ENCODE measurements at places on chromosomes 12 and 14. TPM values are rescaled to one million over a fixed set of nuclear protein-coding genes. Genes with fewer than 3 reads are reported as not detected.

GRCh38 chr12:132308853-132309595 is 20.4 kb downstream of the GALNT9 start:
- DNase-seq = no peak

- DNase-seq = peak; percentile 2
Observed at GRCh38 chr12:85920324-85920947, 46.3 kb downstream of the NTS start.

TMEM119 gene
- 358 TPM for total RNA-seq

MUCL1 gene
- total RNA-seq = not detected

DNA sequence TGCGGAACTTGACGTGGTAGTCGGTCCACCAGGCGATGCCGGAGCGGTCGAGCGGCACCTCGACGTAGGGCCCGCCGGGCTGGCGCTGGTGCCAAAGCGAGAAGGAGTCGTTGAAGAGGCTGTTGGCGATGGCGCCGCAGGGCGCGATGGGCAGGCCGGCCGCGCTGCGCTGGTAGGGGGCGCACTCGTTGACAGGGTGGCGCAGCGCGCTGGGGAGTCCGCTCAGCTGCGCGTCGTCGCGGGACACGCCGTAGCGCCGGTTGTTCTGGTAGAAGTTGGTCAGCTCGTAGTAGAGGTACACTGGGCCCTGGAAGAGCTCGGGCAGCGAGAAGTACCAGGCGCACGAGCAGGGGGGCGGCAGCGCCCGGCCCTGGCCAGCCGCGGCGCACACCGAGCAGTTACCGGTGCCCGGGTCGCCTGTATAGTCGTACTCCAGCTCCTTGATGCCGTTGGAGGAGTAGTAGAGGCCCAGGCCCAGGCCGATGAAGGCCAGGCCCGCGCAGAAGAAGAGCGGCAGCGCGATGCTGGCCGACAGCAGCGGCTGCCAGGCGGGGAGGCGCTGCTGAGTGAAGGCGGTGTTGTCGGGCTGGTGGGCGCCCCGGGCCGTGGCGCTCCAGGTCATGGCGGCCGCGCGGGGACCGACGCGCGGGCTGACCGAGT is 482 bp downstream of the TMEM30B start:
- DNase-seq = peak; percentile 59

DNA sequence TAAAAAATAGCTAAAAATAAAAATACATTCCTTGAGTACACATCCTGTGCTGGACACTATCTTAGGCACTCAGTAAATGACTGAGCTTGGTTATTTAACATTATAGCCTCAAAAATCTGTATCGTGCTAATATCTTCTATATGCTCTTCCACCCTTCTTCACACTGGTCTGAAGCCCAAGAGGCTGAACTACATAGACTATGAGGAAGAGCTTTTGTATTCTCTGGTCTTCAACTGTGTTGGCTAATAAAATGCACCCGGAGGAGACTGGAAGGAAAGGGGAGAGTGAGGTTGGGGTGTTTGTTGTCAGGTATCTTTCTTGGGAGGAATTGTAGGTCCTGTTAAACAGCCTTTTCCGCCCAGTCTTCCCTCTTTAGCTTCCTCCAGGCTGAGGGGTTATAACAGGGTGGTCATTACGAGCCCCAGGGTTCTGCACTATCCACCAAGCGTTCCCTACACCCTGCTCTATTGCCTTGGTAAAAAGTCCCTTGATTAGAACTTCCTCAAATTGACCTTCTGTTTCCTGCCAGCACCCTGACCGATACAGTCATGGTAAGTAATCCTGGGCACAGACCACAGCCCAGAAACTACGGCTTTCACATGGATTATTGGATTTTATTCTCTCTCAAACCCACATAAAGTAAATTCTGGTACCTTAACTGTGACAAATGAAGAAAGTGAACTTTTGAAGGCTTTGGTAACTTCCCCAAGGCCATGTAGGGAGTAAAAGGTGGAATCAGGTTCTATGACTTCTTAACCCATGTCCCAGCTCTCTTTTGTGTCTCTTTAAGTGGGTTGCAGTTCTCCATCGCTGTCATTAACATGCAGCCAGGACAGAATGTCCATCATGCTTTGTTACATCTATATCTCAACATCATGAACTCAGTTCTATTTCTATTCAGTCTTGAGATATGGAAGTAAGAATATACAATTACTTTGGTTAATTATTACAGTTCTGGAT is 71.3 kb downstream of the PTHLH start:
- no peak for DNase-seq

Data from fibroblast of lung (primary cell).